ENCODE measurements at places on chromosomes 3 and 15.

- peak; percentile 77 for DNase-seq
Observed at GRCh38 chr3:195154793-195155535, 116.0 kb downstream of the XXYLT1 start.

GRCh38 chr15:60390871-60391501, 6.8 kb downstream of the ANXA2 start:
- DNase-seq, result no peak

- no peak for DNase-seq
Observed at GRCh38 chr15:68681836-68682235, 103.0 kb downstream of the CORO2B start.

DNA sequence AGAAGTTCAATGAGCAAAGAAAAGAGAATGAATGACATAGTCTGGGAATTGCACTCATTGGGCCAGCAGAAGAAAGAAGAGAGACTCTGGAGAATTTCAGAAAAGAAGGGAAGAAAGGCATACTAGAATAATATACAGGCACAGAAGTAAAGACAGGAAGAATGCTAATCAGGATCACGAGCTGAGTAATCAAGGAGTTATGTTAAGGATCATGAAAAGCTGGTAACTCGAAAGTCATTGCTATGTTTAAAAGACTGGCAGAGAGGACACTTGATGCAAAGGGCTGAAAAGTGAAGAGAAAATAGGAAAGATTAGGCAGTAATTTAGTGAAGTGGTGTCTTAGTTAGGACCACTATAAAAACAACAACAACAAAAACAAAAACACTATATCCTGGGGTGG, 284.1 kb downstream of the ZBBX start:
- DNase-seq, result no peak

GRCh38 chr3:151558661-151559060, 97.8 kb upstream of the IGSF10 start:
- no peak for DNase-seq

GRCh38 chr15:60784483-60785254, 305.7 kb upstream of the ICE2 start:
- no peak for DNase-seq

GRCh38 chr3:72724070-72724469, 124.2 kb downstream of the SHQ1 start:
- DNase-seq, result no peak

DNA sequence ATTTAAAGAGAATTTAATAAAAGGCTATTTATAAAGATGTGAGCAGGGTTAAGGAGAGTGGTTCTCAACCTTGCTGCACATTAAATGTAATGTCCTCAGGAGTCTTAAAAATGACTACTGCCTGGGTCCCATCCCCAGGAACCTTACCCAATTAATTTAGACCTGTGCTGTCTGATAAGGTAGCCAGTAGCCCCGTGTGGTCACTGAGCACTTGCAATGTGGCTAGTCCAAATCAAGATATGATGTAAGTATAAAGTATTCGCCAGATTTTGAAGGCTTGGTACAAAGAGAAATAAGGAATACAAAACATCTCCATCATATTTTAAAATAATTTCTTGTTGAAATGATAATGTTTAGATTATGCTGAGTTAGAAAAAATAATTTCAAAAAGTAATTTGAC, 343.3 kb upstream of the PPP2R3A start:
- DNase-seq, result no peak

DNA sequence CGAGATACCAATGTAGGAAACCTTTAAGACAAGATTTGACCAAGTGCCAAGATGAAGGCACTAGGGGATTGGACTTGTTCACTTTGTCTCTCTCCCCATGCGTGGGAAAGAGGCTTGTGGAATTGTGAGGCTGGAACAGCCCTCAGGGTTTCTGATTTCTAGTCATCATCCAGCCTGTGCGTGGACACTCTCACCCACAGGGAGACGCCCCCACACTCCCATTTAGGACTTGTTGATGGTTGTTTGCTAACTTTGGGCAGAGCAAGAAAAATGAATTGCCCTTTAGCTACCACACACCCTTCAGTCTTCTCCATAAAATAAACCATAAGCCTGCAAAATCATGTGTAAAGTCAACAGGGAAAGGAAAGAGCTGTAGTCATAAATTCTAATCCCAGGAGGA, 18.4 kb downstream of the ACKR2 start:
- DNase-seq, result no peak

GRCh38 chr15:79897701-79898113, 893 bp upstream of the MTHFS start:
- no peak for DNase-seq

DNA sequence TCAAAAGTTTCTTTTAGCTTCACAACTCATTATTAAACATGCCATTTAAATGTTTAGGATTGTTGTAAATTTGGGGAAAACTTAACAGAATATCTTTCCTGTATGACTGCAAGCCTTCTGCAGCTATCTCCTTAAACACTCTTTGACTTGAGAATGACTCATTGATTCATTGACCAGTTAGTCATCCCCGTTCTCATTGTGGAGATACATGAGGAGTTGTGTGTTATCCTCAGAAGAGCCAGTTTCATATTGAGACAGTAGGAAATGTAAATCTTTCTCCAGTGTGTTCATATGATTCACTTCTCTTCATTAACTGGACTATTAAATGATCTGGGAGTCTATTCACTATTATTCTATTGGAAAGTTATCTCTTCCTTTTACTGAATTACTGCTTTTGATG, 83.0 kb downstream of the CRYGS start:
- DNase-seq, result no peak

DNA sequence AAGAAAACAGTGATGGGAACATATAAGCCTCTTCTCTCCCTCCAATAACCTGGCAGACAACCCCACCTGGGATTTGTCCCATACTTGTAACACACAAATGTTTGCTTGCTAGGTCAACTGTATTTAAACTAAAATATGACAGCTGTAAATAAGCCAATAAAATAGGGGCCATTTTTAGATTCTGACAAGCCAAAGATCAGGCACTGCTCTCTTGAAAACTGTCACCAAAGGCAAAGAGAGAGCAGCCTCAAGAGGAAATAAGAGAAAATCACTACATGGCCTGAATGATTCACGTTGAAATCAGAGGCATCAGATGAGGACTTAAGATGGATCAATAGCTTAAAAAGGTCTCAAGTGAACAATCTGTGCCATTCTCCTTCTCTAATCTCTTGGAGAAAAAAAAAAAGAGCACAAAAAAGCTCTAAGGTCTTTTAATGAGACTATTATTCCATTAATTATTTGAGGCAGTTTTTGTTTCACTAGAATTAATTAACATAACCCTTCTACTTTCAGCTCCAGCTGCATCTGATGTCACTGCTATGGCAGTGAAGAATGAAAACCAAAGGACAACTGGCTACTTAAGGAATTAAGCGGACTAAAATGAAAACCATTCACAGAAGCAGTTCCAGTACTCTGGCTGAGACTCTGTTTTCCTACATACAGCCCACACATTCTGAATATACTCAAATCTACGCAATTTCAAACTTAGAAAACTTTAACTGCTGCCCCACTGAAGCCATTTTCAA, 19.0 kb downstream of the MYO5A start:
- DNase-seq, result no peak

- no peak for DNase-seq
Observed at GRCh38 chr3:30518181-30518864, 88.1 kb upstream of the TGFBR2 start.

DNA sequence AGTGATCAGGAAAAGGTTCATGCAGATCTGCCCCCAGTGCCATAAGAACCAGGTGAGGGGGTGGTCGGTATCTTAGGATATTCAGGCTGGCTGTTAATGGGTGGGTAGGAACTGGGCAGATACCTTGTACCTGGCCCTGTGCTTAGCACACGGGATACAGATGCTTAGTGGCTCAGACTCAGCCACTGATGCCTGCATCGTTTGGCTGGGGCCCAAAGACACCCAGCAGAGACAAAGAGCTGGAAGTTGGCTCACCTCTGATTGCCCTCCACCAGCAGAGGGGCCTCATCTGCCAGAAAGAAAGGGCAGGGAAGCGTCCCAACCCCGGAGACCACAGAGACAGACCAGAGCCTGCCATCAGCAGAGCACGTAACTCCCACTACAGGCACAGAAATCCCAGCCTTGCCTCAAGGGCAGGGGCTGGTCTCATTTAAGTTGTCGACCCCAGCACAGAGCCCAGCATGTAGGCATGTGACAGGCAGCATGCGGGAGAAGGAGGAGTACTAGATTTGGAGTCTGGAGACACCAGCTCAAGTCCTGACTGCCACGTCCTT, 64.1 kb upstream of the SLC6A1 start:
- DNase-seq, result no peak

- DNase-seq, result no peak
Observed at GRCh38 chr3:196988241-196989029, 19.8 kb upstream of the PIGZ start.

DNA sequence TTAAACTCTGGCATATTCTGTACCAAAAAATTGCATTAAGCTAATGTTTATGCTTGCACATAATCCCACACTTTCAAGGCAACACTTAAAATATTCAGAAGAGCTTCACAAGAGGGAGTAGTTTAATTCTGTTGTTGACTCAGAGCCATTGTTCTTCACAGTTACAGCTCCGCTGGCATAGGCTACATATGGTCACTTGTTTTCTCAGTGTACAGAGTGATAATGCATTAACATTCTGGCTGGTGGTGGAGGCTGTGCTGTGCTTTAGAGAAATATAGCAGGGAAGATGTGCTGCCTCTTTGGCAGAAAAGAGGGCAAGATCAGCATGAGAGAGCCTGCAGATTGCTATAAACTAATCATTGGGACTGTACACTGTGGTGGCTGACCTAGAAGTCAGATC, 13.3 kb downstream of the NLGN1 start:
- DNase-seq, result no peak

DNA sequence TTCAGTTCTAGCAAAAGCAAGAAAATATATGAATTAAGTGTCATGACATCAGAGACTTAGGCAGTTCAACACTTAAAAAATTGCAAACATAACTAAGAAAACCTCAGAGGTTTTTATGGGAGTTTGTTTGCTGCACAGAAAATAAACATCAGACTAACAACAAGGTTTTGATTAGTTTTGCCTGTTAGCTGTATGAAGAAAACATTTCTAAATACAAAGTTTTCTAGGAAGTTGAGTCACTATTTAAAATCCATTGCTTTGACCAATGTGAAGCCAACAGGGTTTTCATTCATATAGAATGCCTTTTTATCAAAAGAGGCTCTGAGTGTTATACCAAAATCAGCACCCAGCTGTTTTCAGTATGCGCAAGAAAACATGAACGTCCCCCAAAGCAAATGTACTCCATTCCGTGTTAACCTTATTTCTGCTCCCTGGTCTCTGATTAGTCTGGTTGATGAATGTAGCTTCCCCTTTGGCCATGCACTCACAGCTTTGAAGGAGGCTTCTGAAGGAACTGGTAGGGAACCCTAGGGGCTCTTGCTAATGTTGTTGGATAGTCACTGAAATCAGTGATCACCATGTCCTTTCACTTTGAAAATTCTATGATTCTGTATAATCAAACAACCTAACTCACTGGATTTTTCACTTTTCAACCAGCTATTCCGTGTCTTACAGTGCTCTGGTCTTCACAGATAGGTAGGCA, 89.6 kb upstream of the TSEN2 start:
- DNase-seq, result no peak

GRCh38 chr3:190807719-190808375, 54.6 kb downstream of the GMNC start:
- DNase-seq, result no peak

- no peak for DNase-seq
Observed at GRCh38 chr15:77569729-77570125, 63.0 kb downstream of the LINGO1 start.

DNA sequence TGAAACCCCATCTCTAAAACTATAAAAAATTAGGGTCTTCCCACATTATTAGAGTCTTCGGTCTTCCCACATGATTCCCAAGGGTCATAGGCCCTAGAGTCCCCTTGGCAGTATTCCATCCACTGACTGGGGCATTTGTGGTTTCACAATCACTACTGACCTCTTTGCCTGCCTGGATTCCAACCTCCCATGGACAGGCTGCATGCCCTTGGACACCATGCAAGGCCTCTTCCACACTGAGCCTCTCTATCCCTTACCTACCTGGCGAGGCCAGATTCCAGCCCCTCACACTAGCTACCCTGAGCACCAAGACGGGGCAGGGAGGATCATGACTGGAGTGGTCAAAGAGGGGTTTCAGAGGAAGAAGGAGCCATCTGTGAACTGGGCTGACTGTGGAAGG, 64.4 kb downstream of the SRGAP3 start:
- DNase-seq, result no peak

- no peak for DNase-seq
Observed at GRCh38 chr15:90178468-90179435, 22.4 kb upstream of the SEMA4B start.

GRCh38 chr15:73568564-73569280, 64.5 kb downstream of the NPTN start:
- no peak for DNase-seq

- no peak for DNase-seq
Observed at GRCh38 chr15:70281261-70281810, 183.6 kb upstream of the TLE3 start.

GRCh38 chr3:60742606-60743145, 508.6 kb downstream of the FHIT start:
- no peak for DNase-seq

GRCh38 chr3:37086918-37087317, 87.5 kb downstream of the LRRFIP2 start:
- no peak for DNase-seq

- no peak for DNase-seq
Observed at GRCh38 chr15:69595009-69595791, 142.6 kb downstream of the RPLP1 start.

- peak; percentile 31 for DNase-seq
Observed at GRCh38 chr15:84035399-84035766, 200.2 kb upstream of the GOLGA6L4 start.

DNA sequence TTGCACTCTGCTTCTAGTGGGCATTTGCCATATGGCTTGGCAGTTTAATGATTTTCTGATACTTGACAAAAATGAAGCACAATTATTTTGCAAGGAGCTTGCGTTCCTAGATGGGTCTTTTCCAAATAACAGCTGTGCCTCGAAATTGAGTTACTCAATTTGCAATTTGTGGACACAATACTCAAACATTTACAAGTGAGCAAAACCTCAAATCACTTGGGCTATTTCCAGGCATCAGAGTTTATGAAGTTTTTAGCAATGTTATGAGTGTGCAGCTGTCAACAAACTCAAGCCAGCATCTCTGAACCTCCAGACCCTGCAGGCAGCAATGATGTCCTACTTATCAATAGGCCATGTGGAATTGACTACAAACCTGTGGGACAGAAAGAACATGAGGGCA, 41.3 kb downstream of the NMNAT3 start:
- no peak for DNase-seq

DNA sequence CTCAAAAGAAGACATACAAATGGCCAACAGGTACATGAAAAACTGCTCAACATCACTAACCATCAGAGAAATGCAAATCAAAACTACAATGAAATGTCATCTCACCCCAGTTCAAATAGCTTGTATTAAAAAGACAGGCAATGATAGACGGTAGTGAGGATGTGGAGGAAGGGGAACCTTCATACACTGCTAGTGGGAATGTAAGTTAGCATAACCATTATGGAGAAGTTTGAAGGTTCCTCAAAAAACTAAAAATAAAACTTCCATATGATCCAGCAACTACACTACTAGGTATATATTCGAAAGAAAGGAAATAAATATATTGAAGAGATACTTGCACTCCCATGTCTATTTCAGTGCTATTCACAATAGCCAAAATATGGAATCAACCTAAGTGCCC, 62.8 kb upstream of the PPARG start:
- DNase-seq, result no peak
